Stimulated activated CD8-positive, alpha-beta memory T cell treated with anti-CD3 and anti-CD28 coated beads, Interleukin-15, amount 100 ng/mL, for 4 hours (primary cell): ENCODE measurements at places on chromosomes 7 and 10.
A peak's percentile ranks its signal among the peaks of the same experiment; 100 is the strongest.

DNA sequence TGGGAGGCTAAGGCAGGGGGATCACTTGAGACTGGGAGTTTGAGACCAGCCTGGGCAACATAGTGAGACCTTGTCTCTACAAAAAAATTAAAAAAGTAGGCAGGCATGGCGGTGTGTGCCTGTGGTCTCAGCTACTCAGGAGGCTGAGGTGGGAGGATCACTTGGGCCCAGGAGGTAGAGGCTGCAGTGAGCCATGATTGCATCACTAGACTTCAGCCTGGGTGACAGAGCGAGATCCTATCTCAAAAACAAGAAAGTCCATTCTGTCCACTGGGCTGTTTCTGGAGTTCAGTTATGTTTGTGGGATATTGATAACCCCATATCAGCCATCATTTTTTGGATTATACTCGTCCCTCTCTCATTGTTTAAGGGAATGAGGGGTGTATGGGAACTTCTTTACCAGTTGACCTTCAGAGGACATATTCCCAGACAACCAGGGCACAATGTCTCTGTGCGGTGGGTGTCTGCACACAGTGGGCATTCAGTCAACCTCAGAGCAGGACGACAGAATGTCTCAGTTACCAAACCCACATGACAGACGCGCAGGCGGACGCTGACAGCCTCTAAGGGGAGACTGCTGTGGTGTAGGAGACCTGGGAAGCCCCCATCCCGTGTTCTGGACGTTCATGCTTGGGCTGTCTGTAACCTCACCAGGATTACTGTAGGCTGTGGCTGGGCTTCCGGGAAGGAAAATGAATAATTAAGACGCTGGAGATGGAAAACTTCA, 69.4 kb downstream of the CARD11 start:
- DNase-seq = no peak

DNA sequence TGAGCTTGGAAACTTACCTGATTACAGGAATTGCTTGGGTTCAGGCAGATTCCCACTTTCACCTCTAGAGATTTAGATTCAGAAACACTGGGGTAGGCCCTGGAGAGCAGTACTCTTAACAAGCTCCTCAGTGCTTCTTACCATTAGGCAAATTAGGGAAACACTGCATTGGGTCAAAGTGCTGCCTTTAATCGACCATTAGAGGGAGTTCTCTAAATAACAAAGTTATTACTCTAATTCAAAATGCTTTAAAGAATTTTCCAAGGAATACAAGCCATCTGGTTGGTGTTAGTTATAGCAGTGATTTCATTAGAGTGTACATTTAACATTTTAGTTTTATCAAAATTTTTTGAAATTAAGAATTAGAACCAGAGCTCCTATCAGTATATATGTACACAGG, 324.5 kb downstream of the GFRA1 start:
- DNase-seq = no peak

DNA sequence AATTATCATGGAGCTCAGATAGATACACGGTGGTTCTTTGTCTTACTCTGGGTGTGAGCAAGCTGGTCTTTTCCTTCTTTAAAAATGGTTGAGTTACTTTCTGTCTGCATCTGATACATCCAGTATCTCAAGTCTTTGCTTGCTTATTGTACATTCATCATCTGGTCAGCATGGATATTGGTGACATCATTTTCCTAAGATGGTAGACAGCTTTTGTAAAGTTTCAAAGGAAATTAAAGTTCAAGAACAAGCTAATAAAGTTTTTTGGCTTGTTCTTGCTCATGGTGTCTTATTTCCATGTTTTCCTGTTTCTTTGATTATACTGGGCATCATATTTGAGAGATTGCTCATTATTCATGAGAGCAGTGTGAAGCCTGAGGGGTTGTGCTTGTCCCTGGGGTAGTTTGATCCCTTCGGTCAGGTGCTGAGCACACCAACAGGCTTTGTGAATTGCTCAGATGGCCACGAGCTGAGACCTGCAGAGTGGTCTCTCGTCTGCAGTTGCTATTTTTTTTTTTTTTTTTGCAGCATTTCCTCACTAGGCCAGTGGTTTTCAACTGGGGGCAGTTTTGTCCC, 38.5 kb downstream of the MGMT start:
- DNase-seq = no peak

GRCh38 chr7:104024632-104025031, 35.2 kb upstream of the RELN start:
- DNase-seq = no peak

- DNase-seq = no peak
Observed at GRCh38 chr10:84194424-84195043, at the start of gene CDHR1. TSS of gene CDHR1 (plus strand) at chr10:84194537. CDS start at chr10:84194761, 224 bp downstream.

- no peak for DNase-seq
Observed at GRCh38 chr7:40306596-40306995, 171.8 kb downstream of the SUGCT start.

- DNase-seq = no peak
Observed at GRCh38 chr10:96212911-96213310, 58.5 kb downstream of the BLNK start.

DNA sequence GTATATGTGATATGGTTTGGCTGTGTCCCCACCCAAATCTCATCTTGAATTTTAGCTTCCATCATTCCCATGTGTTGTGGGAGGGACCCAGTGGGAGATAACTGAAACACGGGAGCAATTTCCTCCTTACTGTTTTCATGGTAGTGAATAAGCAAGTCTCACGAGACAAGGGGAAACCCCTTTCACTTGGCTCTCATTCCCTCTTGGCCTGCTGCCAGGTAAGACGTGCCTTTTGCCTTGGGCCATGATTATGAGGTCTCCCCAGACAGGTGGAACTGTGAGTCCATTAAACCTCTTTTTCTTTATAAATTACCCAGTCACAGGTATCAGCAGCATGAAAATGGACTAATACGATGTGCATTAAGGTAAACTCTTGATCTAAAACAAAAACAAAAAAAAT, 357.1 kb upstream of the AOAH start:
- DNase-seq = no peak

DNA sequence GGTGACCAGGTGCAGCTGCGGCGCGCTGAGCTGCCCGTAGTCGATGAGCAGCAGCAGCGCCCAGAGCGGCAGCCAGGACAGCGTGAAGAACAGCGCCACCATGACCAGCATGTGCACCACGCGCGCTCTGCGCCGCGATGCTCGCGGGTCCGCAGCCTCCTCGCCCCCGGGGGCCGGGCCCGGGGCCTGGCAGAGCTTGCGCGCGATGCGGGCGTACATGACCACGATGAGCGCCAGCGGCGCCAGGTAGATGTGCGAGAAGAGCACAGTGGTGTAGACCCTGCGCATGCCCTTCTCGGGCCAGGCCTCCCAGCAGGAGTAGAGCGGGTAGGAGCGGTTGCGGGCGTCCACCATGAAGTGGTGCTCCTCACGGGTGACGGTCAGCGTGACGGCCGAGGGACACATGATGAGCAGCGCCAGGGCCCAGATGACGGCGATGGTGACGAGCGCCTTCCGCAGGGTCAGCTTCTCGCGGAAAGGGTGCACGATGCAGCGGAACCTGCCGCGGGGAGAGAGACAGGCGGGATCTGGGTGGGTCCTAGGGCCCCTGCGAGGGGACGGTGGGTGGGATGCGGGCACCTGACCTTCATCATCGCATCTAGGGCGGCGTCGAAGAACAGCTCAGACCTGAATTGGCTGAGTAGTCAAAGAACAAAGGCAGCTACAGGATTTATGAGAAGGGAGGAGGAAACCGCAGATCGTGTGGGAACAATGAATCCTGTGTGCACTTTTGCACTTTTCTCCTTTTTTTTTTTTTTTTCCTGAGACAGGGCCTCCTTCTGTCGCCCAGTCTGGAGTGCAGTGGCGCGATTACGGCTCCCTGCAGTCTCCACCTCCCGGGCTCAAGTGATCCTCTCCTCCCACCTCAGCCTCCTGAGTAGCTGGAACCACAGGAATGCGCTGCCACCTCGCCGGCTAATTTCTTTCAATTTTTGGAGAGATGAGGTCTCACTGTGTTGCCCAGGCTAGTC, 22.4 kb upstream of the PPA1 start:
- no peak for DNase-seq

DNA sequence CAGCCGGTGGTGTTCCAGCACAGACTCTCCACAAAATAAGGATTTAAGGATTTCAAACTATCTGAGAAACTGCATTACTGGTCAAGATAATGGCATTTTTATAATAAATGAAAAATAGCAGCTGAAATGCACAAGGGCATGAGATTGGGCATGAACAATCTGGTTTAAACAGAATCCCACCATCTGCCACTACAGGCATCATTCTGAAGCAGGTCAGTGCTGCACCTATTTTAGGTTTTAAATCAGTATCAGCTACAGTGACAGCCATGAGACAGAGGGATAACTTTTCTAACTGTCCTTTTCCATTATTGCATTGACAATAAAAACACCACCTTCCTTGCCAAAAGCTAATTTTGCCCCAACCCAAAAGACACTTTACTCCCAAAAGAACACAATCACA, 186.8 kb downstream of the ETV1 start:
- no peak for DNase-seq

DNA sequence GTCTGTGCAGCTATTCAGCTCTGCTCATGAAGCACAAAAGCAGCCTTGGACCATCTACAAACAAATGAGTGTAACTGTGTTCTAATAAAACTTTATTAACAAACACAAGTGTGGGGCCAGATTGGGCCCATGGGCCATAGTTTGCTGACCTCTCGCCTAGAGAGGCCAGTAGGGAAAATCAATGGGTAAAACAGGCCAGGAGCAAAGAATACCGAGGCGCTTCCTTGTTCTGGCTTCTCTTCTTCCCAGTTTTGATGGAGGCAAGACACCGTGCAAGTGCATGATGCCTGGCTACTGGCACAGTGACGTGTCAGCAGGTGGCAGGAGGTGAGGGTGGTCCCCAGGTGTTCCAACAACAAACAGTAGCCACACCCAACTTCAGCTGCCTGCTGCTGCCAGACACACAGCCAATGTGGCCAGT, 94.3 kb upstream of the SDK1 start:
- no peak for DNase-seq

- DNase-seq = no peak
Observed at GRCh38 chr7:24740871-24741270, 16.4 kb downstream of the GSDME start.

- no peak for DNase-seq
Observed at GRCh38 chr10:49282879-49283341, 16.1 kb upstream of the C10orf71 start.

GRCh38 chr7:2701832-2702593, 14.0 kb downstream of the AMZ1 start:
- DNase-seq = no peak

- no peak for DNase-seq
Observed at GRCh38 chr7:48376263-48376662, 205.0 kb downstream of the ABCA13 start.

GRCh38 chr7:71851776-71852498, 560.2 kb downstream of the CALN1 start:
- DNase-seq = no peak

DNA sequence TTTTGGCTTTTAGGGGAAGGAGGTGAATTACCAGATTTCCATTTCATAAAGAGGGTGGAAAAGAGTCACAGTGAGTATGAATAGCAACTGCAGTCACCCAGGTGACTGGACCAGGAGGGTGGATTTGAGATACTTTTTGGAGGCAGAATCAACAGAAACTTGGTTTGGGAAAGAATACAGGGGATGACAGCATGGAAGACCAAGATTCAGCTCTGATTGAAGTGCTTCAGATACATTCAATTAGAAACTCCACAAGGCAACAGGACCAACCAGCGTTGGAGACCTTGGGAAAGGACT, 83.0 kb downstream of the SGMS1 start:
- DNase-seq = no peak

GRCh38 chr7:132162556-132163144, 413.6 kb downstream of the PLXNA4 start:
- no peak for DNase-seq

DNA sequence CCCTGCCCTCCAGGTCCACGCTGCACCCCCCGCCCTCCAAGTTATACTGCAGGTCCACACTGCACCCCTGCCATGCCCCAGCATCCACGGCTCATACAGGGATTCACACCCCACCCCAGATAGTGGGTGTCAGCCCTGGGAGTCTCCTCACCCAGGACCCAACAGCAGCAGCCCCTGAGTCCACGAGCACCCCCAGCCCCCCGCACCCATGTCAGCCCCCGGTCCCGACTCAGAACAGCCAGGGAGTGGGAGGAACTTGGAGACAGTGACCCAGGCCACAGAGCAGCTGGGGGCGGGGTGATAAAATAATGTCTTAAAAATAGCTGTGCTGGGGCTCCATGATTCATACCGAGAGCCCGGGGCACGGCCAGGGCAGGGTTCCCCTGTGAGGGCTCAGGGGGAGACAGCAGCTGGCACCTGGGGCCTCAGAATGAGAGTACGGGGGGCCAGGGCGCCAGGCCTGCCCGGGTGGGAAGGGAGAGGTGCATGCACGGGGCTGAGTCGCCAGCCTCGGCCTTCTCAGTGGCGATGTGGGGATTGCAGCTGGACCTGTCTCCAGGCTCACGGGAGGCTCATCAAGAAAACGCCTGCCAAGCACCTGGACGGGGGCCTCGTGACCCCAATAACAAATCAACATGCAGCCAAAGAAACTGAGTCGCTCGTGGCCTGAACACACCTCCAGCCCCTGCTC, 29.8 kb downstream of the ADAP1 start:
- peak; percentile 59 for DNase-seq
